ENCODE measurements at places on chromosomes 3 and 15.
A peak's percentile ranks its signal among the peaks of the same experiment; 100 is the strongest.

GRCh38 chr3:118791246-118791645, 243.4 kb downstream of the IGSF11 start:
- no peak for DNase-seq

DNA sequence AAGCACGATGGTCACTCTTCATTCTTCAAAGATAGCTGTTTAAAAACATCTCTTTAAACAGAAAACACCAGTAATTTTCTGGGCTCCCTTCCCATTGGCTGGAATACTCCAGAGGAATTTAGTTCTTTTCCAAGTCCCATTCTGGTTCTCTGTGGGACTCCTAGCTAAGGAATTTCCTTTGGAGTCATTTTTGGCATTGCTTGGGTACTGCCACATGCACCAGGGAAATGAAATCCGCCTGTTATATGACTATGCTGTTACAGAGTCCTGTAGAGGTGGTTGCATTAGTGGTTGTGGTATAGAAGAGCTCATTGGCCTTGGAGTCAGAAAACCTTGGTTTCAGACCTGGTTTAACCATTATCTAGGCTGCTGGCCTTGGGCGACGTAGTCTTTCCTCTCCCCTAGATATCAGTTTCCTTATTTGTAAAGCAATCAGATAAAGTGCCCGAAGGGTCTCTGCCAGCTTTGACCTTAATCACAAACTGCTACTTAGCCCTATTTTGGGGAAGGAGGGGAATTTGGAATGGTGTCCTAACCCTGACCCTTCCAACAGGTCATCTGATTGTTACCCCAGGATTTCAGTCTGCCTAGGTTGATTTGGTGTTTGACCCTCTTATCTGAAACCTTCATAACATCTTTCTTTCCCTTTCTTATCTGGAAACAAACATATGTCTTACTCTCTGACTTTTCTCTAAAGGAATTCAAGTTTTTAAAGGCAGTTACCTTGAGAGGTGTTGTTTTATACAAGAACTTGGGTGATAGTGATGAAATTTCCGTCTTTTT, 13.4 kb downstream of the RTP1 start:
- DNase-seq, result no peak

DNA sequence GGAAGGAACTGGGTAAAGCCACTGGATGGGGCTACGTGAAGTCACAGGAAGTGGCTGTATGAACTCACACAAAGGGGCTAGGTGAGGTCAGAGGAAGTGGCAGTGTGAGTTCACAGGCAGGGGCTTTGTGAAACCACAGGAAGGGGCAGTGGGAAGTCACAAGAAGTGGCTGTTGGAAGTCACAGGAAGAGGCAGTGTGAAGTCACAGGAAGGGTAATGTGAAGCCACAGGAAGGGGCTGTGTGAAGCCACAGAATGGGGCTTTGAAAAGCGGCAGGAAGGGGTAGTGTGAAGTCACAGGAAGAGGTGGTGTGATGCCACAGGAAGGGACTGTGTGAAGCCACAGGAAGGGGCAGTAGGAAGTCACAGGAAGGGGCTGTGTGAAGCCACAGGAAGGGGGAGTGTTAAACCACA, 34.6 kb downstream of the GASK1A start:
- no peak for DNase-seq

DNA sequence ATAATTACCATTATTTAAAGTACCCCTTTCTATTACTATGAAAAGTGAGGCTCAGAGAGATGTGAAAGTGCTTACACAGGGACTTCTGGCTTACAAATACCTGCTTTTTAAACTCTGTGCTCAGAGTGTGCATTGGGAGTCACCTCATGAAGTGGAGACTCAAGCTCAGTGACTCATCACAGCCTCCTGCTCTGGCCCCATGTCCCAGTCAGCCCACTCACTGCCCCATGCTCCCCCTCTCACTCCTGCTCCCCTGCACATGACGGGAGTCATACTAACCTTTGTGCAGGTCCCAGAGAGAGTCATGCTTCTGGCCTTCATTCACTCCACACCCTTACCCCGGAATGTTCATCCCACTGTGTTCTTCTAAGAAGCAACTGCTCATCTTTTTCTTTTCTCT, 20.2 kb downstream of the CCR1 start:
- DNase-seq, result peak; percentile 43

GRCh38 chr3:99674086-99674789, 35.8 kb downstream of the COL8A1 start:
- no peak for DNase-seq

DNA sequence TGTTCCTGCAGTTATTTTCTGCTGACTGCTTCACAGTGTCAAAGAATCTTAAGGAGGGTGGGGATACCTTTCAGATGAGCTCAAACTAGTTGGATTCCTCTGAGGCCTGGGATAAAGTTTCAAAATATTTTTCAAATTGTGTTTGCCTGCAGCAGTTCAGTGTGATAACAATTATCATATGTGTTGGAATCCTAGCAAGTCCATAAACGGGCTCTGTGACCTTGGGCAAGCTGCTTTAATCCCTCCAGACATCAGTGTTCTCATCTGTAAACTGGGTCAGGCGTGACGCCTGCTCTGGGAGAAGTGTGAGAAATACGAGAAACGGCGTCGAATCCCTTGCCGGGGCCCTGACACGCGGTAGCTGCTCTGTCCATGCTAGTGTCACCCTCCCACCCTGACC, 153.5 kb downstream of the UACA start:
- no peak for DNase-seq

GRCh38 chr3:17182166-17182565, 297.4 kb downstream of the PLCL2 start:
- DNase-seq, result no peak

- DNase-seq, result no peak
These were observed 104.4 kb upstream of the UBE3A start for GRCh38 chr15:25543196-25543595.

DNA sequence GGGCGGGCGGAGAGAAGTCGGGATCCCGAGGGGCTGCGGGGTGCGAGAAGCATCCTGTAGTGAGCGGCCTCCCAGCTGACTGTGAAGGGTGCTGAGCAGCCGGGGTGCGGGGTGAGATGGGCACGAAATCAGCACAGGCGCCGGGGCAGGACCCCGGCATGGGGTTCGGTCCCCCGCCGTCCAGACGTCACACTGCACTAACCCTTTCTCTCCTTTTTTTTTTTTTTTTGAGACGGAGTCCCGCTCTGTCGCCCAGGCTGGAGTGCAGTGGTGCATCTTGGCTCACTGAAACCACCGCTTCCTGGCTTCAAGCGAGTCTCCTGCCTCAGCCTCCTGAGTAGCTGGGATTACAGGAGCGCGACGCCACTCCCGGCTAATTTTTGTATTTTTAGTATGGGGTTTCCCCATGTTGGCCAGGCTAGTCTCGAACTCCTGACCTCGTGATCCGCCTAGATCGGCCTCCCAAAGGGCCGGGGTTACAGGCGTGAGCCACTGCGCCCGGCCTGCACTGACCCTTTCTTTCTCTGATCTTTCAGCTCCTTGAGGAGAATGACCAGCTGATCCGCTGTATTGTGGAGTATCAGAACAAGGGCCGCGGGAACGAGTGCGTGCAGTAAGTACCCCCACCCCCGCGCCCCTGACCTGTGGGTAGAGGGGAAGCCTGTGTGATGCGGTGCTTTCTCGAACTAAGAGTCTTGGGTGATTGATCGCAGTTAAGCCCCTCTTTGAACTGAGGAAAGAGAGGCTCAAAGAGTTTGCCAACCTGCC, 513 bp downstream of the SS18L2 start:
- DNase-seq, result no peak

GRCh38 chr15:39788108-39788507, 5.5 kb upstream of the FSIP1 start:
- DNase-seq, result peak; percentile 35

GRCh38 chr3:145620486-145620885, 540.5 kb downstream of the PLOD2 start:
- no peak for DNase-seq

- peak; percentile 88 for DNase-seq
These were observed 70.7 kb downstream of the SLC12A8 start for GRCh38 chr3:125141596-125142419.

DNA sequence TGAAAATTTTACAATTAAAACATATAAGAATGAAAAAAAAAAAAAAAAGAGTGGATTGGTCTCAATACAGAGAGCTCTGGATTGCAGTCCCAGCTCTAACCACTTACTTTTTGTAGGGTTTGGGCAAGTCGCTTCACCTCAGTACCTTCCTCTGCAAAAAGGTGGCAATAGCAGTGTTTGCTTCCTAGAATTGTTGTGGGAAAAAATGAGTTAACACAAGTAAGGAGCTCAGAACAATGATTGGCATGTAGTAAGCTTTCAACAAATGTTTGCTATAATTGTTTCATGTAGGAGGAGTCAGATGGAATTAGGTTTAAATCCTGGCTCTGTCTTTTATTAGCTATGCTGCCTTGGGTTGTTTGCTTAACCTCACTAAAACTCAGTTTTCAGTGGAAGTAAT, 425.2 kb upstream of the TBL1XR1 start:
- DNase-seq, result no peak

GRCh38 chr15:34206011-34206410, 3.9 kb downstream of the KATNBL1 start:
- no peak for DNase-seq

DNA sequence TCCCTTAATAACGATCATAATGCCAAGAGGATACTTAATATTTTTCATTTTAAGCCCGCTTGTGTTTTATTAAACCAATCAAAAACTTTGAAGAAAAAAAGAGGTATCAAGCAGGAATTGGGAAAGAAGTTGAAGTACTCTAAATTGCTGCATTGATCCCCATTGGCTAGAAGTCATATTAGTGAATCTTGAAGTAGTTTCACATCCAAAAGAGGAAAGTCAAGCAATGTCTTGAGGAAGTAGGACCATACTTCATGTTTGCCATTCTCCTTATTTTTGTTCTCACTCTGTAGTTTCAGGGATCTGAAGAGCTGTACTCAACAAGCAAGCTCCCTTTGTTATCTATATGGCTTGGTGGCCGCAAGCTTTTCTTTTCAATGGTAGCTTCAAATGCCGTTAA, 2.2 kb downstream of the SCAANT1 start:
- no peak for DNase-seq

GRCh38 chr3:165347526-165347925, 151.3 kb upstream of the SLITRK3 start:
- DNase-seq, result no peak

- no peak for DNase-seq
These were observed 29.7 kb upstream of the OR4F6 start for GRCh38 chr15:101773496-101774100.

GRCh38 chr3:126547721-126548120, 11.0 kb downstream of the C3orf22 start:
- DNase-seq, result no peak

DNA sequence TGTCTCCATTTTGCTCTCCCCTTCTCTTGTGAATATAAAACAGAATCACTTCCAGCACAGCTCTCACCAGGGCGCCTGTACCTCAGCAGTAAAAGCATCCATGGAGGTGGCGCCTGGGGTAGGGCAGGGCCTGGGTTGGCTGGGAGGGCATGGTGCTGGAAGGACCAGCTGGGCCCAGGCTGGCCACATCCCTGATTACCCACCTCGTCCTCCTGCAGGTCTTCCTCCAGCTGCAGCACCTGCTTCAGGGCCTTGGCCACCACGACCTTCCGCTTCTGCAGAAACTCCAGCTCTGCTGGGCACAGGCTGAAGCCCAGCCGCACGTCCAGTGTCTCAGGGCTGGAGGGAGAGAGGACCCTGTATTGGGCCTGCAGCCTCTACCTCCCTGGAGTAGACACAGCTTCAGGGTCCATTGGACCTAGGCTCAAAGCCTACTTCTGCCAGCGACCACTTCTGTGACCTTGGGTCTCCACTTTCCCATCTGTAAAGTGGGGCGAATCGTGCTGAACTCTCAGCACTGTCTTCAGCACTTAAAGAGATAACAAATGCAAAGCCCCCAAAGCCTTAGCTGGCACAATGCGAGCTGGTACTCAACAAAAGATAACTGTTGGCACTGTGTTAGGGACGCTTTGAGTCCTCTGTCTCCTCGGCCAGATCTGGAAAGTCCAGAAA, 23.8 kb downstream of the PLA2G4E start:
- no peak for DNase-seq

- no peak for DNase-seq
These were observed 660.9 kb upstream of the CBLB start for GRCh38 chr3:106529738-106530137.

All from GM13976 (cell line).